HuH-7.5 (cell line): ENCODE measurements at places on chromosomes 4 and X.

DNA sequence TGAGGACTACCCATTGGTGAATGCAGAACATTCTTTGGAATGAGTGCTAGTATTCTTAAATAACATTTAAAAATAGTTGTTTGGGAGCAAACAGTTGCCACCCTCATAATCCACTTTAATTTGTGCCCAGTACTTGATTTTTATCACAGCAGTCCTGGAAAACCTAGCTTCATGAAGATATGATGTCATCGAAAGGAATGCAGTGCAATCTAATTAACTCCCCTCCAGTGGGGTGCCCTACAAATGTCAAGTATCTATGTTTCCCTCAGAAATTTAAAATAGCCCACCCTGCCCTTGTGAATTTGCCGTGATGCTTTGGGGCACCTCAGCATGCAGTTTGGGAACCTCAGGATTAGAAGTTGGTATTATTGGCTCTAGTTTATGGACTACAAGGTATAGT, 5.4 kb downstream of the RAB9A start:
- DNase-seq = no peak

- DNase-seq = no peak
These were observed 14.1 kb upstream of the CA5B start for GRCh38 chrX:15723887-15724517.

DNA sequence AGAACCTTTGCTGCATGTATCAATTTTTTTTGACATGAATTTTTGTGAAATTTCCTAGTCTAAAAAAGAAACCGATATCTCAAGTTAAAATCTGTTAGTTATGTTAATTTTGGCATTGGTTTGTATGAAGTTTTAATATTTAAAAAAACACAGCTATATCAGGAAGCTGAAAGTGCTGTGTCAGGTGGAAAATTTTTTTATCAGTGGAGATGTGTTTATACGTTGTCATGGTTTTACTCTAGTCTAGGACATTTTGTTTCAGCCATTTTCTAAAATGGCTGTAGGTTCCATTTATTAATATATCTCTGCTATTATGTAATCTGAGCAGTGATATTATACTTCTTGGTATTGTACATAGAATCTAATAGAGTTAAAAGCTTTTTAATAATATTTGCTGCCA, 34.2 kb downstream of the OCRL start:
- no peak for DNase-seq

- DNase-seq = no peak
These were observed 12.8 kb downstream of the TMPRSS11E start for GRCh38 chr4:68460085-68460484.

- DNase-seq = no peak
These were observed 1226.2 kb upstream of the TENM3 start for GRCh38 chr4:181017038-181017437.

GRCh38 chr4:152938237-152938947, 2.3 kb downstream of the FHDC1 start:
- no peak for DNase-seq

DNA sequence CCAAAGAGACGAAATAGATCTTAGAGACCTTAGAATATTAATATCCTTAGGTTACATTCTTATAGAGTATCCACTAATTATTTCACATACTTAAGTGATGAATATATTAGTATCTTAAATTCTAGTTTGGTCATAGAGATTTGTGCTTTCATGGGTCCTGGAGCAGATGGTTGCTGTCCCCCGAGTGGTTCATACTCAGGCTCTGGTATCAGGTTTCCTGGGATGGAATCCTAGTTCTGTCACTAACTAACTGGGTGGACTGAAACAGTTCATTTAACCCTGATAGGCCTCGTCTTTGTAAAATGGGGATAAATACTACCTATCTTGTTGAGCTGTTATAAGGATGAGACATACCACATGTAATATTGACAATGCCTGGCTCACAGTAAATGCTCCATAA, 264.6 kb downstream of the TENM3 start:
- no peak for DNase-seq

DNA sequence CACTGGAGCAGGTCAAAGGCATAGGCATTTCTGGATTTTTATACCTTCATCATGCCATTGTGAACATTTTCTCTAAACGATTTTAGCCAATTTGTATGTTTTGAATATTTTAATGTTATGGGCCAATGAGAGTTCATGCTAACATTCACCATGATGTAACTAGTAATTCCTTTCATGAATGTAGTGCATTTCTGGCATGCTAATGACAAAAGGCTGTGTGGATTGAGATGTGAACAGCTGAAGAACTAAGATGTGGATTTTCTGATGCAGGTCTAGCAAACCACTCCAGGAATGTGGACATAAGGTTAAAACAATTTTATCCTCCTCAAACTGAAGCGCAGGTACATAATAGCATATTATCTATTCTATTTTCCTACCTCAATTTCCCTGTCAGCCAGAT, 269.4 kb downstream of the NLGN4X start:
- no peak for DNase-seq

- no peak for DNase-seq
These were observed 268.7 kb upstream of the VCX3A start for GRCh38 chrX:6803607-6804006.

GRCh38 chr4:123936621-123937043, 540.0 kb downstream of the SPRY1 start:
- no peak for DNase-seq

- no peak for DNase-seq
These were observed 201.4 kb downstream of the AASDH start for GRCh38 chr4:56185901-56186300.

GRCh38 chr4:179597301-179597700, 2155.1 kb upstream of the AGA start:
- DNase-seq = no peak

GRCh38 chr4:20403290-20403689, 151.6 kb downstream of the SLIT2 start:
- DNase-seq = no peak

DNA sequence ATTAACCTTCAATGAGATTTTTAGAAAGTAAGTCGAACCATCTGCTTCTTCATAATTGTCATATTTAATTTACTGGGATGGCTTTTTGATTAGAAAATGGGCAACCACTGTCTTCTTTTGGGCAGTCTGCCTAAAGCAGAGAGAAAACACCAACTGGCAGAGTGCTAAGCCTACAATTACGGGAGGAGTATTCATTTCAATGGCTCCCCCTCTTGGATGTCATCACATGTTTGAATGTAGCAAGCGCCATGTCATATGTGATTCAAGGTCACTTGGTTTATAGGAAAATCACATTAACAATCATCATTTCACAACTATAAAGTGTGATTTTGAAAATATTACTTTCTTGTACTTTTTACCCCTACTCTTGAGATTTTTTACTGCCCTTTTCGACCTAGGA, 261.9 kb downstream of the FRMPD4 start:
- no peak for DNase-seq

- no peak for DNase-seq
These were observed 84.7 kb downstream of the PPA2 start for GRCh38 chr4:105389167-105389566.

DNA sequence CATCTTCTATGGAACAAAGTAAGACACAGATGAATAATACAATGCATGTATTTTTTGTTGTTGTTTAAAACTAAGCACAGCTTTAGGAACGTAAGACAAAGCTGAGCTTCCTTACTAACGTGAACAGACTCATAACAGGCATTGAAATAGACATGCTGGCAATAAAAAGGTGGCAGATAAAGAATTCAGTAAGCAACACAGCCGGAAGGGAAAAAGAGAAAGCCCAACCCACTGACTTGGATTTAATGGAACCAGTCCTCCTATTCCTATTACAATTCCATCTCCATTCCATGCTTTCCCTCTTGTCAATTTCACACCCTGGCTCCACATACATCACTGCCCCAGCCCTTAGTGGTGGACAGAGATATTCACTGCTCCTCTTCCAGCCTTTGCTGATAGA, 182.1 kb downstream of the NSUN7 start:
- DNase-seq = no peak

GRCh38 chrX:101764538-101764937, 104.9 kb upstream of the ARMCX2 start:
- no peak for DNase-seq

- no peak for DNase-seq
These were observed 88.2 kb downstream of the ADGRA3 start for GRCh38 chr4:22427675-22428074.

GRCh38 chr4:128757712-128758111, 51.8 kb upstream of the JADE1 start:
- no peak for DNase-seq

GRCh38 chr4:147633113-147633512, 15.9 kb downstream of the TMEM184C start:
- no peak for DNase-seq

DNA sequence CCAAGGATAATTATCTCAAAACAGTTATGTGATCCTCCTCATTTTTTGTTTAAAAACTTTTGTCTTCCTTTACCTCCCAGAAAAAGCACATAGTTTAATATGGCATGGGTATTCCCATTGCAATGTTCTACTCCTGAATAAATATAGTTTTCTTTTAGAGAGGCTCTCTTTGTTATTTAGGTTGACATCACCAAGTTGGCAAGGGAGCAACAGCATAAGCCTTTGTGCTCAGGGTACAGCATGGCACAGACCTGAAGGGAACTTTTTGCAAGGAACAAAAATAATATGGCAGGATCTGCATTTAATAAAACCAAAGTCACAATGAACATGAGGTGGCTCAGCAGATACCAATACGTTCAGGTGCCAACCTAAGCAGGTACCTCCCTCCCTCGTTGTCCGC, 47.1 kb upstream of the NPY2R start:
- no peak for DNase-seq

GRCh38 chr4:108360754-108361445, 192.2 kb upstream of the LEF1 start:
- DNase-seq = no peak

- peak; percentile 80 for DNase-seq
These were observed at the start of gene AGA for GRCh38 chr4:177441803-177442622. Gene AGA (minus strand): TSS chr4:177442437. CDS start chr4:177442375, 62 bp downstream.

GRCh38 chr4:130485371-130485770, 1389.4 kb downstream of the C4orf33 start:
- DNase-seq = no peak

DNA sequence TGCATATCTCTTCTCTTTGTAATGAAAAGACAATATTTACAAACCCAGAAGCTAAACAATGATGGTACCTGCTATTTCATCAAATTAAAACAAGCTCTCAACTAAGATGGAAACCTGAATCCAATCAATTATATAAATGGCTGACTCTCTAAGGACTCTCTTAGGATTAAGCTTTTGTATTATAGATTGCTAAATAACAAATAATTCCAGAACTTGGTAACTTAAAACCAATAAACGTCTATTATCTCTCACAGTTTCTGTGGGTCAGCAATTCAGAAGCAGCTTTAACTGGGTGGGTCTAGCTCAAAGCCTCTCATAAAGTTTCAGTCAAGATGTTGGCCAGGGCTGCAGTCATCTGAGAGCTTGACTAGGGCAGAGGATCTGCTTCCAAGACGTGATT, 12.4 kb downstream of the PHKA2 start:
- DNase-seq = no peak

GRCh38 chr4:73707918-73708577, 32.3 kb upstream of the CXCL8 start:
- no peak for DNase-seq

DNA sequence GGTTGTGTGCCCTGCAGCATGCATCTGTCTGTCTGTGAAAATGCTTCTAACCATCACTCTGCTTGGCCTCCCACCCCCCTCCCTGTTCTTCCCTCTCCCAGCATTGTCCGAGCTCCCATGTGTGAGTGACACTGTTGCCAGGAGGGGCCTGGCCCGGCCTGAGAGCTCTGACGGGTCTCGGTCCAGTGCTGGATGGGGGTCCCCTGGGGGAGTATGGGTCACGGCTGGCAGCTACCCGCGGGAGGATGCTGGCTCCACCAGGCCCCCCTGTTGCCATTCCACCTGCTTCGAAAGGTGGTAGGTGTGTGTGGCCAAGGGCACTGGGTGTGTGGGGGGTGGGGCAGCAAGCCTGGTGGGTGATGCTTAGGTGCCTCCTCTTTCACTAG, 3.6 kb downstream of the NLGN3 start:
- no peak for DNase-seq

- DNase-seq = no peak
These were observed 346.3 kb downstream of the FBXW7 start for GRCh38 chr4:152189451-152190179.

DNA sequence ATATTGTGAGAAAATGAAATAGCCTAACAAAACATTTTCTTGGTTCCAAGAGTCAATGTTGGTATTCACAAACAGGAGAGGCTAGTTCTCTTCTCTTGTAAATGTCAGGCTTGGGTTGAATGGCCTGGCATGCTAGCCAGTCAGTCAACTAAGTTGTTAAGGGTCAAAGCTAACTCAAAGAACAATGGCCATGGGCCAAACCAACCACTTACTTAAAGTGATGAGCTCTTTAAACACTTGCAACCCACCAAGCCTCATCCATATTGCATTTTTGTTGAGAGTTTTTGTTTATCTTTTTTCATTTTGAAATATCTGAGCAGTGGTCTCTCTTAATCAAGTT, 394.5 kb downstream of the RAB28 start:
- no peak for DNase-seq

GRCh38 chrX:138771047-138771446, 59.5 kb upstream of the FGF13 start:
- no peak for DNase-seq

DNA sequence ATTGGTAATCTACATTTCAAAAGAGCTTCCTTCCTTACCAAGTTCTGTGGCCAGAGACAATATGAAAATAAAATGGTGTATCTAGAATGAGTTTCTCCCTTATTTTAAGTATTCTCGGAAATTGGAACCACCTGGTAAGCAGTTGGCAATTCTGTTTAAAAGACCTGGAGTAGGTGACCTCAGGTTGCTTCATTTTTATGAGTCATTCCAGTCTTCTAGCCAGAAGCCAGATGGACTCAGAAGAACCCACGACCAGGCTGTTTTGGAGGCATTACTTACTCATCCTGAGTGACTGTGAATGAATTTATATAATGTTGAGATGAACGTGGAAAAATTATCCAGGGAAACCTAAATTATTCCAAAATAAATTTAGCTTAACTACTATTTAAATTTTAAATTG, 9.1 kb downstream of the BMPR1B start:
- no peak for DNase-seq

DNA sequence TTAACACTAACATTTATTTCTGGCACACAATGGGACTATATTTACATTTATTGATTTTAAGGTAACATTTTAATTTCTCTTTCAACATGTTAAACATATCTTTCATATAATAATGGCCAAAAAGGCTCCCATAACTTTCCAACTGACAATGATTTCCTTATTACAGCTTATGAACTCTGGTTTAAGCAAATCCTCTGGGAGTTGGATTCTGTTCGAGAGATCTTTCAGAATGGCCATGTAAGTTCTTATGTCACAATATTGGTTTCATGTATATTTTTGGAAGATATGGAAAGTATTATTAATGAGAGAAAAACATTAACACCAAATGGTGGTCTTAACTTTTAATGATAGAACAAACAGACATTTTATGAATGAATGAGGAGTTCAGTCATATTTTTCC, 4.1 kb downstream of the TDO2 start:
- DNase-seq = no peak

DNA sequence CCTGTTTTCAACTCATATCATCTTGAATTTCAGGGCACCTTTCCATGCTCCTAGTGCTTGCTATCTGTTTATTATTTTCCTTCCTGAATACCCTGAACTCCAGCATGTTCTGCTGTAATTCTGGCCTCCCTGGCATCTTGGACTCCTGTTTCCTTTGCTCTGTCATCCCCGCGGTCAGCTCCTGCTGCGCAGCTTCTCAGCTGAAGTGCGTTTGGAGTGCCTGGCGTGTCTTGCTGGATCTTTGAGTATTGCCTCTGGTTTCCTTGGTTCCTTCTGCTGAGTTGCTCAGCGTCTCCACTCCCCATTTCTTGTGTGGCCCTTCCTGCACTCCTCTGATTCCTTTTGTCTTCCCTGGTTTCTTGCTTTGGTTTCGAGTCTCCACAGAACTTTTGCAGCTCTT, 84.4 kb downstream of the HTT start:
- no peak for DNase-seq
